ENCODE measurements at places on chromosomes 7 and 10.

- peak; percentile 59 for DNase-seq
Observed at GRCh38 chr7:39602351-39602750, 21.0 kb upstream of the RALA start.

DNA sequence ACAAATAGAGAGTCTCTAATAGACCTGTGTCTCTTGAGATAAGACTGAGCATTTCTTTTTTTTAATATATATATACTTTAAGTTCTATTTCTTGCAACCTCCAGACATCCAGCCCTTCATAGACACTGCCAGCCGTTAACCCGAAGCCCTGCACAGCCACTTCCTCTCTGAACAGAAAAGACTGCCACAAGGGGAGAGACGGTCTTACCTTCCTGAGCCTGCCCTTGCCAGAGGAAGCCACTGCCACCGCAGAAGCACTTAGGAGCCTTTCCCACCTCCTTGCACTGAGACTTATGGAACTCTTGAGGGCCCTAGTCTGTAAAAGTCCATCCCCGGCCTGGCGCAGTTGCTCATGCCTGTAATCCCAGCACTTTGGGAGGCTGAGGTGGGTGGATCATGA lies 31.8 kb upstream of the PRSS1 start:
- no peak for DNase-seq

- no peak for DNase-seq
Observed at GRCh38 chr10:117214401-117214800, 17.1 kb downstream of the KCNK18 start.

- peak; percentile 41 for DNase-seq
Observed at GRCh38 chr7:47743965-47744591, 162.2 kb upstream of the TNS3 start.
